ENCODE measurements at places on chromosomes 13 and 19.
A peak's percentile ranks its signal among the peaks of the same experiment; 100 is the strongest.

DNA sequence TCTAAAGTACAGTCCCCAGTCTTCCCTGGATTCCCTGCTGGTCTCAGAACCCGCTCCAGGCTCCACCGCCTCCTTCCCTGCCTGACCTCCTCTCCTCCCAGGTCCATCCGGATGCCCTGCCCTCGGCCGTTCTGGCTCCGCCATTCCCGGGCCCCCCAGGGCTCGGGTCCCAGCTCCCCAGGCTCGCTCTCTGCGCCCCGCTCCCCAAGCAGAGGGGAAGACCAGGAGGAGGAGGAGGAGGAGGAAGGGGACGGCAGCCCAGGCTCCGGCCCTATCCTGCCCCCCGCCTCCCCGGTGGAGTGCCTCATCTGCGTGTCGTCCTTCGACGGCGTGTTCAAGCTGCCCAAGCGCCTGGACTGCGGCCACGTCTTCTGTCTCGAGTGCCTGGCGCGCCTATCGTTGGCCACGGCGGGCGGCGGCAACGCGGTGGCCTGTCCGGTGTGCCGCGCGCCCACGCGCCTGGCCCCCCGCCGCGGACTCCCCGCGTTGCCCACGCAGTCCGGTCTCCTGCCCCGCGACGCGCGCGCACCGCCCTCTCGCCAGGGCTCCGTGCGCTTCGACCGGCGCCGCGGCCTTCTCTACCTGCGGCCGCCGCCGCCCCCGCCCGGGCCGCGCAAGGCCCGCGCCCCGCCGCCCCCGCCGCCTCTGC is 647 bp downstream of the RNF225 start:
- DNase-seq: no peak

- DNase-seq: no peak
These were observed 112.8 kb downstream of the TDRD3 start for GRCh38 chr13:60509601-60510386.

- DNase-seq: no peak
These were observed 5.9 kb downstream of the SBK2 start for GRCh38 chr19:55530996-55531395.

DNA sequence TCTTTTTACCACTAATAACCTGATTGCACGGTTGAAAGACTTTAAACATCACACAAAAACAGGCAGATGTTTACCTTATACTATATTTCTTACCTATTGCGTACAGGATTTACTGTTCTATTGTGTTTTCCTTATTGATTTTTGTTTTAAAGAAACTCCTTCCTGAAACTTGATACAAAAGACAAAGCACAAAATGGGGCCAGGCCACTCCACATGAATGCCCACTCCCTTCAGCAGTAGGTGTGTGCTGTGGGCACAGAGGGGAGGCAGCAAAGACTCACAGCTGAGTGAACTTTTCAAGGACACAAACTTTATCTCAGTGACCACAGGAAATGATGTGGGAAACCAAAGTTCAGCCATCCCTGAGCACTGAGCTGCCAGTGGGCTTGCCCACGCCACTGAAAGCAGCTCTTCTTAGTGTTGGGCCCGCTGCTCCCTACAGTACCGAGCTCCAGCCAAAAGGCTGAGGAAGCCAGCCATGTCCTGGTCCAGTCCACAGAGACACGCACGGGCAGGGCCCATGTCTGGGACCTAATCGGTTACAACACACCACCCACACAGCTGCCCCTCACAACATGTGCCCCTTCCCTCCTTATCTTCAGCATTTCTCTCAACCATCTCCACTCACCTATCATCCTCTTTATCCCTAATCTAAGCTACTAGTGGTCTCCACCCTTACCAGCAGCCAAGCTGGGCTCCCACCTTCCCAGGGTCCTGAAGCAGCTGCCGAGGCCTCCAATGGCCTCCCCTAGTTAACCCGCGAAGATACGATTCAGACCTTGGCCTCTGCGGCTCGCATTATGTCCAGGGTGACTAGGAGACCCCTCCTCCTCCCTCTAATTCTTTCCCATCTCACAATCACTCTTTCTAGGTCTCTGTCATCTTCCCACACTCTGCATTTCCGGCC is 39.5 kb downstream of the ATP7B start:
- DNase-seq: no peak

- no peak for DNase-seq
These were observed 17.4 kb downstream of the NMRK2 start for GRCh38 chr19:3949997-3950859.

DNA sequence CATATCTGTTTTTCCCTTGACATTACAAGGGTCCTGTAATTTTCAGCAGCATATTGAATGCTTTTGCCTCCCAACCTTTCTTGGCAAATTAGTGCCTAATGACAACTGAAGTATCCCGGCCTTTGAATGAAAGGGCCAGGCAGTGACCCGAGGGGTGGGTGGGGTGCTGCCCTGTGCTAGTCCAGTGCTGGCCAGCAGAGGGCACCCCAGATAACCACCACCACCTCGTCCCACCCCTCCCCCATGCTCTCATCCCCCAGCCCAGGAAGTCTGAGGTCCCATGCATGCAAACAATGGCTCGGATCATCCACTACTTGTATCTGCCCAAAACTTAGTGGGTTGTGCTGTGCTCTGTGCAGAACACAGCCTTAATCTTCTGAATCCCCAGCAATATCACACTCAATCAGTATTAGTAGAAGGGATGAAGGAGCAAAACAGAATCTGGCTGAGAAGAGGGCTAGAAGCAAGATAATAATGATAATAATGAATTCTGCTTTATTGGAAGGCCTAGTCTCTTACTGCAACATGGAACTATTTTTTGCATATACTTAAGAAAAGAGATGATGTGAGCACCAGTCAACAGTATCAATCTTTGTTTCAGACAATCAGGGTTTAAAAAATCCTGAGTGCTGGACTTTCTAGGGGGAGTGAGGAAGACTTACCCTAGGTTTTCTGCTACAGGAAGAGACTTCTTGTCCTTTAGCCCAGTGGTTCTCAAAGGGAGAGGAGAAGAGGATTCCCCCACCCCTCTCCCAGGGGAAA is 3.8 kb downstream of the ATP12A start:
- peak; percentile 13 for DNase-seq
